Transverse colon (tissue), 4 donors: ENCODE measurements at places on chromosomes 1 and 21. TPM values are rescaled to one million over a fixed set of nuclear protein-coding genes. Genes with fewer than 3 reads are reported as not detected.

BSND gene
- total RNA-seq, result not detected

DNA sequence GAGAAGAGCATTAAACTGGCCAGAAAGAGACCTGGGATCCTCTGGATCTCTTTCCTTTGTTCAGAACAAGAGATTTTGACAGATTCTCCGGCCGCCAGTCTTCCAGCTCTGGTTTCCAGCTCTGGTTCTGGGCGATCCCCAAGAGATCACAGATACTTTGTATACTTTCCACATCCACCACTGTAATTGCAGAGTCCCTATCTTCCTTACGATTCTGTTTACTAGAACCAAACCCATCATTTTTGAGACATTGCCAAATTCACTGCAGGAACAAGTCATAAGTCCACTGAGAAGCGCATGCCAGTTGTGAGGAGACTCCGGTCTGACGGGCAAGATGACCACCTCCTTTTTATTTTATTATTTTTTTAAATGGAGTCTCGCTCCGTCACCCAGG lies 505.2 kb downstream of the SMYD3 start:
- DNase-seq, result no peak

DNA sequence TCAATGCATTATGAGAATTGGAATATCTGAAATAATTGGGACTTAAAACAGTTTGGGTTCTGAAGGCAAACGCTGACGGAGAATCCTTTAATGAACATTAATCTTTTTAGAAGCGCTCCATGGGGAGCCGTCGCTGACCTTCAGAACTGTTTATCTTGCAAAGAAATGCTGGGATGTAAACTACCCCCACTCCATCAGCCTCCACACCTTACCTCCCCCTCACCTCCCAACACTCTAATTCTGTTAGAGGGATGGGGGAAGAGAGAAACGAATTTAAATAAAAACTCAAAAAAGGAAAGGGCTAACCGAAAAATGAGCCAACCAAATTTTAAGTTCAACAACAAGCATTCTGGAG lies 44.1 kb upstream of the DNAJC6 start:
- no peak for DNase-seq

- DNase-seq, result no peak
These were observed 55.8 kb downstream of the SH3GLB1 start for GRCh38 chr1:86760199-86760598.

- no peak for DNase-seq
These were observed 75.6 kb upstream of the SLFNL1 start for GRCh38 chr1:41097105-41097504.
